ENCODE measurements at places on chromosomes 1 and 21.

- no peak for DNase-seq
Observed at GRCh38 chr1:159946242-159947187, 1.1 kb upstream of the IGSF9 start.

- DNase-seq, result no peak
Observed at GRCh38 chr21:34187935-34188334, 114.6 kb downstream of the MRPS6 start.

DNA sequence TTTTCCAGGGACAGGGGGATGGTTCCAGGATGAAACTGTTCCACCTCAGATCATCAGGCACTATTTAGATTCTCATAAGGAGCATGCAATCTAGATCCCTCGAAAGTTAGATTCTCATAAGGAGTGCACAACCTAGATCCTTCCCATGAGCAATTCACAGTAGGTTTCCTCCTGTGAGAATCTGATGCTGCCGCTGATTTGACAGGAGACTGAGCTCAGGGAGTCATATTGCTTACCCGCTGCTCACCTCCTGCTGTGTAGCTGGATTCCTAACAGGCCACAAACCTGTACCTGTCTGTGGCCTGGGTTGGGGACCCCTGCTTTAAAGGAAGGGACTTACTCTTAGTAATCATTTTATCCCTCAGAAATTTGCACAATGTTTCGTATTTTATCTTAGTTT lies 9.3 kb downstream of the CTH start:
- no peak for DNase-seq

- no peak for DNase-seq
Observed at GRCh38 chr1:211335522-211336157, 9.0 kb downstream of the TRAF5 start.

DNA sequence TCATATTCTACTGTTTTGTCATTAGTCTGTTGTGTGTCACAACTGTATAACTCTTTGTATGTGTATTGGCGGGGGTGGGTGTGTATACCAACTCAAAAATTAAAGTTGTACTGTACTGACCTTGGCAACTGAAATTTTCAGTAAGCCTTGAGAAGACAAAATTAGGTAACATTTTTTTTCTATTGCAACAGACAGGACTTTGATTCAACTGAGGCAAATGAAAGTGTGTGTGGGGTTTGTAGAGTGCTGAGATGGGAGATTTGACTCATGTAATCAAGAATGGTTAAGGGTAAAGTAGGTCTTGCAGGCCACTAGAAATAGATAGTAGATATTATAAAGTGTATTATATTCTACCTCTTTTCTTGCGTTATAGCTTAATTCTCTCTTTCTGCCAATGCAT lies 14.6 kb upstream of the B3GALT2 start:
- DNase-seq, result no peak

DNA sequence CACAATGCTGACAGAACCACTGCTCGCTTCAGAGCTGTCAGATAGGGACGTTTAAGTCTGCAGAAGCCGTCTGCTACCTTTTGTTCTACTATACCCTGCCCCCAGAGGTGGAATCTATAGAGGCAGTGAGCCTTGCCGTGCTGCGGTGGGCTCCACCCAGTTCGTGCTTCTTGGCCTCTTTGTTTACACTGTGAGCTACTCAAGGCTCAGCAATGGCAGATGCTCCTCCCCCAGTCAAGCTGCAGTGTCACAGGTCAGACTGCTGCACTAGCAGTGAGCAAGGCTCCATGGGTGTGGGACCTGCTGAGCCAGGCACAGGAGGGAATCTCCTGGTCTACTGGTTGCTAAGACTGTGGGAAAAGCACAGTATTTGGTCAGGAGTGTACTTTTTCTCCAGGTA lies 47.1 kb downstream of the LEPR start:
- DNase-seq, result no peak

DNA sequence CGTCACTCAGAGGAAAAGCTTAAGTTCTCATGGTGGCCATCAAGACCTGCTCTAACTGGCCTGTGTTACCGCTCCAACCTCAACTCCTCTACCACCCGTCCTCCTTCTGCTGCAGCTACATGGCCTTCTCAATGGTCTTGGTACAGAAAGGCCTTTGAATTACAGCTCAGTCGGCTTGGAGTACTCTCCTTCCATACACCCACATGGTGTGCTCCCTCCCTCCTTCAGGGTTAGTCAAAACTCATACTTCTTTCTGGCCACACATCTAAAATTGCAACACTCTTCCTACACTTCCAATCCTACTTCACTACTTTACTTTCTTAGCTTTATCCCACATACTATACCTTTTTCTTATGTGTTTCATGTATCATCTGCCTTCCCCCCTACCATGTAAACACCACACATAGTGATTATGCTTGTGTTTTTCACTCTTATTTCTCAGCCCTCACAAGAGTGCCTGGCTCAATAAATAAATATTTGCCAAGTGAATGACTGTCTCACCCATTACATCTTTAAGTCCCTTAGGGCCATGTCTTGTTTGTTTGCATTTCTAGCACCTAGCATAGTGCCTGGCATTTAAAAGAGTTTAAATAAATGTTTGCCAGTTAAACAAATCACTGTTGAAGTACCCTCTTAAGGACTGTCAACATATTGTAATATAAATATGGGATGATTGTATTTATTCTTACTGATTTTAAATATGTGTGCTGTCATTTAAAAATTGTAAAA lies 37.6 kb upstream of the HMCN1 start:
- DNase-seq, result no peak

- no peak for DNase-seq
Observed at GRCh38 chr1:41981796-41982195, 63.1 kb upstream of the HIVEP3 start.

Data from activated CD4-positive, CD25-positive, alpha-beta regulatory T cell (primary cell).